ENCODE measurements at places on chromosomes 7 and 10.

- no peak for DNase-seq
Measured at GRCh38 chr10:48458662-48459048, 146.2 kb downstream of the ARHGAP22 start.

DNA sequence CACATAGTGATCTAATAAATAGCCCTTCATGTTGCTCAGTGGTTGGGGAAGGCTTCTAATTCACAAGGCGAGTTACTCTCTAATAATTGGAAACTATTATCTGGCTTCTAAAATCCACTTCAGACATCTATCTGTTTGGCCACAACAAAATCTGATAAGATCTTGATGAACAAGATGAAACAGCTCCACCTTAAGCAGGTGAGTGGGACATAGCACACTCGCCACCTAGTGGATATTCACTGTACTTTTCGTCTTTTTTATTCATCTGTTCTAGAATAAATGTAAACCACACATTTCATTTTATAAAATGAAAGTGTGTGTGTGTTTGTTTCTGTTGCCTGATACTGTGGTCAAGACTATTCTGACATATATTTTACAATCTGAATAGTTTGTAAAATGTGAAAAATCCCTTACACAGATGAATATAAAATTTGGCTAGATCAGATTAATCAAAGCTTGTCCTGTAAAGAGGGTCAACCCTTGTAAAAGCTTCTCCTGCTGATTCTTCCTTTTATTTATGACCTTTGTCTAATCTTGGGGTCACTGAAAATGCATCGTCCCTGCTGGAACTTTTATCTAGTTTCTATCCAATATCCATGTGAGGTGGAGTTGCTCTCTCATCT, 26.5 kb upstream of the CNTNAP2 start:
- peak; percentile 47 for DNase-seq

GRCh38 chr10:310371-310770, 175.1 kb downstream of the ZMYND11 start:
- no peak for DNase-seq

DNA sequence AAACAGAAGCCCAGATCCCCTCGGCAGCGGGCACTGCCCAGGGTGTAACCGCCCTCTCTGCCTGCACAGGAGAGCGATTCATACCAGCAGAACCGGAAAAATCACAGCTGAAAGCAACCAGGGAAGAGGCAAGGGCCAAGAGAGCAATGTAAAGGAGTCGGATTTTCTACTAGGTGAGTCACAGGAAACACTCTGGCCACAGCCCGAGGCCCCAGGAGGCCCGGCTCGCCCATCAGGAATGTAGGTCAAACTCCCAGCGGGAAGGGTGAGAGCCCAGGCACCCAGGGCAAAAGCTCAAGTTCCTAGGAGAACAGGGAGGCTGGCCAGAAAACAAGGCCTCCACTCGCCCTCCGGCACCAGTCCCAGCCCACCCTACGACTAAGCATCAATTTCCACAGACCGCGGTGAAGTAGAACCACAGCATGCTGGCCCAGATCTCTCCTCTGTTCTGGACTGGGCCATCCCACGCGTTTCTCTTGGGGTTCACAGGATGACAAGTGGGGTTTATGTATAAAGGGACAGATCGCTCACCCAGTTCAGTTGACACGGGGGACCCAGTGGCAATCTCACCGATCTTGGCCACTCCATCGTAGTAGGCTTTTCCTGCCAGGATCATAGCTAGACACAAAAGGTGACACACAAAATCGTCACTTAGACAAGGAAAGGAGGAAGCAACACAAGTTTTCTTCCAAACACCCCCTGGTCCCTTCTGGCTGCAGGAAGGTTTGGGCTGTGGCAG, 46.2 kb downstream of the BAIAP2L1 start:
- DNase-seq = no peak

DNA sequence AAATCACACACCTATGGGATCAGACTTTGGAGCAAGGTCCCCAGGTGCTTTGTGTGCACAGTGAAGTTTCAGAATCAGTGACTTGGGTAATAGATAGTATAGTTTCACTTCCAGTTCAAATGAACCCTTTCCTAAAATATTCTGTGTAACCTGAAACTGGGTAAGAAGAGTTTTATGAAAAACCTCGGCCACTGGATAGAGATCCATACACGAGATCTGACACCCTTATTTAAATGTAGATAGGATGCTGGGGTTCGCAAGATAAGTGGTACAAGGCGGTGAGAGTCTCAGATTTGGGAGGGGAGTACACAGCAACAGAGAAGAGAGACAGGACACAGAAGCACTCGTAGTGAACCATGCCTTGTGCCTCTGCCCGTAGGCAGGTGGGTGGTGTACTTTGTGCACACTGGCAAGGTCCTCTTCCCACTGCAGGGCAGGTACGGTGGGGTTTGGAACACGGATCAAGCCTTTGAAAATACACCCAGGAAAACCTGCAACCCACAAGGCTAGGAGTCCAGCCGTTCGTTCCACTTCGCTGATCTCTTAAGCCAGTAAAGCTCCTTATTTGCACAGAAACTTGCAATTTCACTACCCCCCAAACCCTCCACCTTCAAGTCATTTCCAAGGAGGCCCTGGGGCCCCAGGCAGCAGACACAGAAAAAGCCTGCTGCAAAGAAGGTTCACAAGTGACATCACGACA, 162.8 kb downstream of the USP6NL start:
- DNase-seq = no peak

DNA sequence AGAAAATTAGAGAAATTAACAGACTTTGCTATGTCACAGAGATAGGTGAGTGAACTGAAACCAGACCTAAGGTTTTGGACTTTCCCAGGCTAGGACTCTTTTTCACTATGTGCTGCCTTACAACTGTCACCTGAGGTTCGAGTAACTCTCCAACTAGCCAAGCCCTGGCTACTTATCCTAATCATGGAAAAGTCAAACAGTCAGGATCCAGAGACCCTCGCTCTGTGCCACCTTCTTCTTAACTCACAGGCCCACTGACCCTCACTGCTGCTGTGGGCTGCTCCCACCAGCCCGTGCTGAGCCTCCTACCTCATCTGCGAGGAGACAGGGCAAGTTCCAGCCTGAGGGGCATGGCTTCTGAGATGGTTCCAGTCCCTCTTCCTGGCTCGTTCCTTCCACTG, 211.4 kb upstream of the KLF14 start:
- DNase-seq = no peak

- peak; percentile 93 for DNase-seq
Measured at GRCh38 chr7:107150375-107151073, 18.3 kb upstream of the HBP1 start.

- no peak for DNase-seq
Measured at GRCh38 chr10:9796564-9796963, 1221.1 kb upstream of the CELF2 start.

DNA sequence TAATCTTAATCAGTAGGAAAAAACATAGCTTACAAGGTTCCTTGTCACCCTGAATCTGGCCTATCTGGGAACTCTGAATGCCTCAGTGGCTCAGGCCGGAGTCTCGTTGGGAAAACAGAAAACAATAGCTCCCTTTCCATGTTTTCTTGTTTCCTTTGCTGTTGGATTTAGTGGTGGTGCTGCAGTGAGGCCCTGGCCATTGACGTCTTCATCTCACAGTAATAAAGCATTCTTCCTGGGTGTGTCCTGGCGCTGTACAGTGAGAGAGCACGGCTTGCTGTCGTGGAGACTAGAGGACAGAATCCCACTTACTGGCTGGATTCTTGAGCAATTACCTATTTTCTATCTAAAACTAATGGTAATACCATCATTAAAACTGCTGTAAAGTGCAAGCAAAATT, 1.3 kb upstream of the SPOCK2 start:
- no peak for DNase-seq

DNA sequence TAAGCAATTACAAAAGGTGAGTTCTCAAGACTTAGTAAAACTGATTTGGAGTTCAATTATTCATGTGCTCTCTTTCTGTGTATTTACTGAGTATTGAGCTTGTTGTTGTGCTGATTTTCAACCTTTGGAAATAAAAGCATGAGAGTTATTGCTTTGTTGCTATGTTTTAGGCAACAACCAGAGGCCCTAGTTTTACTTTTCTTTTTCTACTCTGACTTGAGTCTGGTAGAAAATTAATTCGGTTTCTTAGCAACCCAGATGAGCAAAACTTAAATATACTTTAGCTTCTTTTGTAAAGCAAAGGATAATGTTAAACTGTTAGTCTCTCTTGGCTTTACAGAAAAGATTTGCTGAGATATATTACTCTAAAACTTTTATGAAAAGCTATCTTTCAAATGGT, 66.4 kb upstream of the SCIN start:
- DNase-seq = no peak

DNA sequence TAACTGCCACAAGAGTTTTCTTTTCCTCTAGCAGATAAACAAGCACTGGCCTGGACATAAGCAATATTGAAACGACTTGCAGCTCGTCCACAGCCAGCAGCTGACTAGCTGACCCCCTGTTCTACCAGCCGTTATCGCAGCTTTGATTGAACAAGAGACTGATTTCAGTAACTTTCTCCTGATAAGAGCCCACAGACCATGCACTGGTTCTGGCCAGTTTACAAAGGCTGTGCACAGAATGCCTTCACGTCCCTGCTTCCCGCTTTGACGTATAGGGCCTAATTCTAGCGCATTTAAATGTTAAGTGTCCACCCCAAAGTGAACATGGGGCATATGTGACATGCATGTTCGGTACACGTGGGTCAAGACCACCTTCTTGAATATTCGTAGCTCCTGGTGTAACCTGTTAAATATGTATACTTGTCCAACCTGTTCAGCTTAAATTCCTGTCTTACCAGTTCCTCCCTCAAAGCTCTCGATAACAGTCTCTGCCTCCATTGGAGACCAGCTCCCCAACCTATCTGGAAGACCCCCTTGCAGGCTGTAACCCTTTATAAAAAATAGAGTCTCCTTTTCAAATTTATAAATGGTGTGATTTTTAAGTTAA, 69.2 kb downstream of the LYZL1 start:
- no peak for DNase-seq

- DNase-seq = no peak
Measured at GRCh38 chr7:150338166-150338829, 3.1 kb downstream of the RARRES2 start.
